ENCODE measurements at places on chromosomes 3 and 15.
A peak's percentile ranks its signal among the peaks of the same experiment; 100 is the strongest.

- DNase-seq: no peak
Measured at GRCh38 chr3:183188895-183189462, 26.4 kb upstream of the LAMP3 start.

- DNase-seq: no peak
Measured at GRCh38 chr3:52440249-52440551, 4.7 kb downstream of the SEMA3G start.

- peak; percentile 81 for DNase-seq
Measured at GRCh38 chr15:40102897-40103858, 5.5 kb downstream of the BMF start.

- peak; percentile 20 for DNase-seq
Measured at GRCh38 chr15:79844221-79844620, 52.6 kb downstream of the MTHFS start.

DNA sequence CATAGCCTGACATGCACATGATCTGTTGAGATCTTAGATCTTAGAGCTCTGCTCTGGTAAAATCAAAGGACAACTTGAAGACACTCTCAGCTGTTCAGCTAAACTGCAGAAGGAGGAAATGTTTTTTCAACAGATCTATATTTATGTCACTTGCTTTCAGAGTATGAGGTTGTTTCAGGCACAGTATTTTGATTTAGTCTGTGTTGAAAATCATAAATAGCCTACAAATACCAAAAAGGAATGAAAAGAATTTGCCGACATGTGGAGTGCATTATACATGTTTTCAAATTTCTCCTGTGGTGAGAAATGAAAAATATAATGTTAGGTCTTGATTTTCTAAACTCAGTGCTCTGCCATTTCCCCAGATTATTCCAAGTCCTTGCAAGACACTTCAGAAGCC is 1118.4 kb downstream of the TBL1XR1 start:
- no peak for DNase-seq

DNA sequence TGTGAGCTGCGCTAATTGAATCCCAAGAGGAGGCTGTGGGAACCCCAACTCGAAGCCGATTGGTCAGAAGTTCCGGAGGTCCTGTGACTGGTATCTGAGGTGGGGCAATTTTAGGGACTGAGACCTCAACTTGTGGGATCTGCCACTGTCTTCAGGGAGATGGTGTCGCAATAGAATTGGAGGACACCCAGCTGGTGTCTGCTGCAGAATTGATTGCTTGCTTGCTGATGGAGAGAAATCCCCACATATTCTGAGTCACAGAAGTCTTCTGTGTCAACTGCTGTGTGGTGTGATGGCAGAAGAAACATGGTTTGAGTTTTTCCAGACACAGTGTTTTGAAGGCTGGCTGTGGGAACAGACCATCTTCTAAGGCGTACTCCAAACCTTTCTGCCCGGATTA is 99.7 kb upstream of the PLXNA1 start:
- DNase-seq: no peak

DNA sequence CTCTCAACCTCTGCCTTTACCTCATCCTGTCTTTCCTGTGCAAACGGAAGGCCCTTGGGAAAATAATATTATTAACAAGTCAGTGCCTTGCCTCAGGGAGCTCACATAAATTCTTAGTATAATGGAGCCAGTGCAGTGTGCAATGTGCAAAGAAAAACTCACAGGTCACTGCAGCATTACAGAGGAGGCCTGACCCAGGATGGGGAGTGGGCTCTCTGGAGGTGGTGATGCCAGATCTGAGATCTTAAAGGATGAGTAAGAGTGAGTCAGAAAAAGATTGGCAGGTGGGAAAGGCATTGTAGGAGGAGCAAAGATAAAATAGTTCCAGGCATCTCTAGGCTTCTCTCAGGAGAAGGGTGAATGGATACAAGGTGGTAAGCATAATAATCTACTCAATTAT is 185.6 kb upstream of the ADAMTS9 start:
- DNase-seq: no peak

DNA sequence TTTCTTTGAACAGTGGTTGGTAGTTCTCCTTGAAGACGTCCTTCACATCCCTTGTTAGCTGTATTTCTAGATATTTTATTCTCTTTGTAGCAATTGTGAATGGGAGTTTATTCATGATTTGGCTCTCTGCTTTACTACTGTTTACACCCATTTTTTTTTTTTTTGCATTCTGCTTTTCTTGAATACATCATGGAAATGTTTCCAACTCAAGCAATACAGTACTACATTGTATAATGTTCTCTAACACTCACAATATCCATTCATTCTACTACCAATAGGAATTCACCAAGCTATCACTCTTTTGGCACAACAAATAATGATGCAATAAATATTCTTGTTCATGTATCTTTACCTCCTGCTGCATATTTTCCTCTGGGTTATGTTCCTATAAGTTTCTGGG is 801.7 kb downstream of the NTRK3 start:
- DNase-seq: no peak

GRCh38 chr15:75705854-75706681 is 6.6 kb downstream of the CSPG4 start:
- no peak for DNase-seq

DNA sequence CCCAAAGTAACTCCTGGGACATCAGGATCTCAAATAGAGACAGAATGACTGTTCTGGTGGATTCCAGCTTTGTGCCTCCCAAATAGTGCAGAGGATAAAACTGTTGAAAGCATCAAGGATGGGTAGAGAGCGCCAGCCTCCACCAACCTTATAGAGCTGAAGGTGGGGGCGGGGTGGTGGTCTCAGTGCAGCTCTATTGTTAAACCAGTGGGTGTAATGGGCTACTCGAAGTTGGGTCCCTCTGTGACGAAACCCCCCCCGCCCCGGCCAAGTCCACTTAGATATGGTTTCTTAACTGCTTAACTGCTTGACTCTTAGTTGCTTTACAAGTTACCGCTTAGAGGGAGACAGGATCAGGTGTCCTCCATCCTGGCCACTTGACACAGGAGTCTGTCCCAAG is 22.7 kb downstream of the DHX30 start:
- no peak for DNase-seq

DNA sequence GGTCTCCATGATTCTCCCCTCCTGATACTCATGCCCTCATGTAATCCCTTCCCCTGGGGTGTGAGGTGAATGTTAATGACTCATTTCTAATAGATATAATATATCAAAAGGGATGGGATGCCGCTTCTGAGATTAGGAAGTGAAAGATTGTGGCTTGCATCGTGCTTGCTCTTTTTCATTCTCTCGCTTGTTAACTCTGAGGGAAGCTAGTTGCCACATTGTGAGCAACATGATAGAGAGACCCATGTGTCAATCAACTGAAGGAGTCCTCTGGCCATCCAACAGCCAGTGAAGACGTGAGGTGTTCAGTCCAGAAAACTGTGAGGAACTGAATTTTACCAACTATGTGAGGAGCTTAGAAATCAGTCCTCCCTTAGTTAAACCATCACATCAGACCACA is 28.9 kb upstream of the DRD3 start:
- DNase-seq: no peak

DNA sequence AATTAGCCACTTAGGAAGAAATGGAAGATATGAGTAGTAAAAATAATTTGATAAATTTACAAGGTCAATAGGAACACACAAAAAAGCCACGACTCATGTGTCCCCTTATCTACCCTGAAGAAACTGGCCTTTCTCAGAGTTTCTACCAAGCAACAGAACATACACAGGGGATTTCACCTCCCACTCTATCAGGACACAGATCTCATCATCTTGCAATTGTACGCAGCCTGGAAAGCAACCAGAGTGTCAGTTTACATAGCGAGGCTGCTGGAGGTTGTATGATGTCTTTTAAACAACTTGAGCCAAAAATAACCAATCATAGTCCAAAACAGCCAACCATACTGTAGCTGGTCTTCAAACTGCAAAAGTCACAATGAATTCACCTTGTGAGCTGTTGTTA is 19.7 kb upstream of the LMOD3 start:
- peak; percentile 2 for DNase-seq

- DNase-seq: no peak
Measured at GRCh38 chr15:56866803-56867202, 51.6 kb upstream of the TCF12 start.

GRCh38 chr3:180804916-180805315 is 107.6 kb upstream of the FXR1 start:
- DNase-seq: peak; percentile 20

GRCh38 chr3:124263168-124263567 is 271.2 kb upstream of the ROPN1 start:
- DNase-seq: peak; percentile 78

- no peak for DNase-seq
Measured at GRCh38 chr15:92075764-92076163, 222.3 kb downstream of the SLCO3A1 start.

GRCh38 chr3:56595975-56596840 is 39.2 kb downstream of the CCDC66 start:
- no peak for DNase-seq

- DNase-seq: peak; percentile 37
Measured at GRCh38 chr3:24521420-24522145, 26.9 kb upstream of the THRB start.

DNA sequence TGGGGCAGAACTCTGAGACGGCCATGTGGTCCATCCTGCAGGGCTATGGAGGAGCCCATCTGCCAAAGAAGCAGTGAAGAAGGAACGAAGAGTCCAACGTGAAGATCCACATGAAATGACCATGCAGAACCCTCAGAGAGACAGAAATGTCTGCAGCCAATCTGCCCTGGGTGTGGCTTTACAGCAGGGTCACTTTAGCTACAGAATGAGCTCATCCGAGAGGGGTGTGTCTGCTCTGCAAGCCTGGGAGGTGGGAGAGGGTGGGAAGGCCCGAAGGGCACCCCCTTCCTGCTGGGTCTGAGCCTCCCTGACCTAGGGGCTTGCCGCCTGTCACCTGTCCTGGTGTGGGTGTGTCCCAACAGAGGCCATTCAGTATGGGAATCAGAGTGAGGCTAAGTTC is 176.3 kb downstream of the ATP10A start:
- no peak for DNase-seq

GRCh38 chr15:70636540-70637165 is 126.7 kb downstream of the UACA start:
- no peak for DNase-seq

GRCh38 chr3:191269289-191270085 is 59.7 kb upstream of the CCDC50 start:
- peak; percentile 56 for DNase-seq

GRCh38 chr15:31350771-31351170 is 24.1 kb downstream of the KLF13 start:
- no peak for DNase-seq

DNA sequence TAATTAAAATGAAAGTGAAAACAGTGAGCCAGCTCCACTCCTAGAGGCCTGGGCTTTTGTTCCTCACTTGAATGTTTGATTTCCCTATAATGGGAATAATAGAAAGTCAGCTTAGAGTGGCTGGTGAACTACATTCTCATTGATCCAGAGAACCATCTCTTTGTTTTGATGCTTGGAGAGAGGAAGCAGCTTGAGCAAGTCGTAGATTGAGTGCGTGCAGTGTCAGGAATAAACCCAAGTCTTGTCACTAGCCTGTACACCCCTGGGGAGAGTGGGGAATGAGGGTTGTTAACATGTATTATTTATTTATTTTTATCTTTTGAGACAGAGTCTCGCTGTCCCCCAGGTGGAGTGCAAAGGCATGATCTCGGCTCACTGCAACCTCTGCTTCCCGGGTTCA is 885 bp upstream of the LSG1 start:
- DNase-seq: no peak

- no peak for DNase-seq
Measured at GRCh38 chr3:46715507-46716175, 2.0 kb downstream of the PRSS50 start.

DNA sequence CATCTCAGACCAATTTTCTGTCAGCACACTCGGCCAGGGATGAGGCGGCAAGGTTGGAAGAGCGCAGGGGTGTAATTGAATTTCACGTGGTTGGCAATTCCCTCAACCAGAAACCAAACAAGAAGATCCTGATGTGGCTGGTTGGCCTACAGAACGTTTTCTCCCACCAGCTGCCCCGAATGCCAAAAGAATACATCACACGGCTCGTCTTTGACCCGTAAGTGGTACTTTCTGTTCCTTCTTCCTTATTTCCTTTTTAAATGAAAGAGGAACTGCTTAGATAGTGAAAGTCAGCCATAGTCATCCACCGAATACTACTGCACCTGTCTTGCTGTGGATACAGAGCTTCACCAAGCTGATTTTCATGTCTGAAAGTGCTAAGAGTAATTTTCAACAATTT is 60.1 kb downstream of the SGO1 start:
- DNase-seq: no peak

DNA sequence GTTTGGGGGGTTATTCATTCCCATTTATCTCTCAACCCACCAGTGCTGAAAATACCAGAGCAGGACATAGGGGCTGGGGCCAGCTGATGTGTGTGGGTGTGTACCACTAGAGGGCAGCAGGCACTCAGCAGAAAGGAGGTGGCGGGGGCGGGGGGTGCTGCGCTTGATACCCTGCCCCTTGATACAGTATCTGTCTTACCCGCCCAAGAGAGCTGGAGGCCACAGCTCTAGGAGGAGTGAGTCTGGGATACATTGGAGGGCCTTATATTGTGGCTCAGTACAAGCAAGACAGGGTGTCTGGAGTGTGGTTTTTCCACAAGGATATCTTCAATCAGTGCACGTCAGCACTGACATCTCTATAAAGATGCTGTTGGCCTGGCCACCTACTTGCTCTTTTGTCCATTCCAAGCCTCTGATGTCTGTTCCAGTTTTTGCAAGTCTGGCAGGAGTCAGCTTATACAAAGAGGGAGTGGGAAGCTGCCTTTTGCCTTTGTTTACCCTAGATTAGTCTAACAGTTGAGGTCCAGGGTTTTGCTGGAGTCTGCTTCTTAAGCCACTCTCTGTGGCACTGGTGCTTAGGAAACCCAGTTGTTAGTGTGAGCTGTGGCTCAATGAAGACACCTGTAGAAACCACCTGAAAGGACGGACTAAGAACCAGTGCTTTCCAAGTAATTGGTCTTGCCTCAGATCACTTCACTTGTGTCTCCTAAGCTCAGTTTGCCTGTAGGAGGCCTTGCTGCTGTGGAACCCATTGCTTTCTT is 1.5 kb upstream of the RBM15B start:
- peak; percentile 35 for DNase-seq

DNA sequence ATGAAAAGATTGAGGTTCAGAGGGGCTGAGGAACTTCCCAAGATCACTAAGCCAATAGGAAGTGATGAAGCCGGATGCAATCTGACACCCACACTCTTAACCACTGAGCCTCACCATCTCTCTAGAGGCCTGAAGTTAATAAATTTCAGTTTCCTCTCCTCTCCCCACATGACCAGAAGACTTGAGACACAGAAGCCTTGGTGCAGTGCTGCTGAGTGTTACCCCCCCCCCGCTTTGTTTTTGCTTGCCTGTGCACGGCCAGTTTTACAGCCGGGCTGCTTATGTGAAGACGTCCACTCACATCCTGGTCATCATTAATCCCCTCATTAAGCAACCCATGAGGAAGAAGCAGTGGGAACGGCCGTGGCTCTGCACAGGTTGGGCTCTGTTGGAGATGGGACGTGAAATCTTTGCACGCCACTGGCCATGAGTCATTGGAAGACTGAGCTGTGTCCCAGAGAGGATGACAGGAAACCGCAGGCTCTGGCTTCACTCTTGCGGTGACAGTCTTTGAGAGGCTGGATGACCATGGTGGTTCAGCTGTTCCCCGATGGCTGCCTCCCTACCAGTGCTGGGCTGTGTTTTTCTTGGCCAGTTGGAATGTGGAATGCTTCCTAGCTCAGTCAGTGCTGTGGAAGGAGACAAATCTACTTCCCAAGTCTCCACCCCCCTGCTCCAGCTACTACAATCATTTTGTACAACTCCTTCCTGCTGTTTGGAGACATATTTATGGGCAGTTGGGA is 232.6 kb upstream of the LRTM1 start:
- peak; percentile 97 for DNase-seq

- DNase-seq: no peak
Measured at GRCh38 chr3:108744762-108745161, 12.4 kb downstream of the RETNLB start.

All from MG63 (cell line).